Prostate gland (tissue), 2 donors: ENCODE measurements at places on chromosomes 6 and 20. TPM values are rescaled to one million over a fixed set of nuclear protein-coding genes. Genes with fewer than 3 reads are reported as not detected.

GRCh38 chr6:165883851-165884640 is 221.0 kb upstream of the PDE10A start:
- no peak for DNase-seq

MMP24 gene
- 0.96 TPM for total RNA-seq

GRCh38 chr6:45812922-45813321 is 202.7 kb downstream of the CLIC5 start:
- DNase-seq = no peak

GRCh38 chr6:21134356-21134755 is 459.2 kb upstream of the SOX4 start:
- DNase-seq = no peak

GNRH2 gene
- not detected for total RNA-seq

- DNase-seq = no peak
Observed at GRCh38 chr6:107357031-107357430, 102.3 kb downstream of the PDSS2 start.

GRCh38 chr6:43541774-43542471 is 25.0 kb downstream of the POLR1C start:
- DNase-seq = no peak

GRCh38 chr6:161033667-161034066 is 42.1 kb downstream of the MAP3K4 start:
- no peak for DNase-seq

DUSP15 gene
- 57.9 TPM for total RNA-seq

SLC16A10 gene
- 12.5 TPM for total RNA-seq

DNA sequence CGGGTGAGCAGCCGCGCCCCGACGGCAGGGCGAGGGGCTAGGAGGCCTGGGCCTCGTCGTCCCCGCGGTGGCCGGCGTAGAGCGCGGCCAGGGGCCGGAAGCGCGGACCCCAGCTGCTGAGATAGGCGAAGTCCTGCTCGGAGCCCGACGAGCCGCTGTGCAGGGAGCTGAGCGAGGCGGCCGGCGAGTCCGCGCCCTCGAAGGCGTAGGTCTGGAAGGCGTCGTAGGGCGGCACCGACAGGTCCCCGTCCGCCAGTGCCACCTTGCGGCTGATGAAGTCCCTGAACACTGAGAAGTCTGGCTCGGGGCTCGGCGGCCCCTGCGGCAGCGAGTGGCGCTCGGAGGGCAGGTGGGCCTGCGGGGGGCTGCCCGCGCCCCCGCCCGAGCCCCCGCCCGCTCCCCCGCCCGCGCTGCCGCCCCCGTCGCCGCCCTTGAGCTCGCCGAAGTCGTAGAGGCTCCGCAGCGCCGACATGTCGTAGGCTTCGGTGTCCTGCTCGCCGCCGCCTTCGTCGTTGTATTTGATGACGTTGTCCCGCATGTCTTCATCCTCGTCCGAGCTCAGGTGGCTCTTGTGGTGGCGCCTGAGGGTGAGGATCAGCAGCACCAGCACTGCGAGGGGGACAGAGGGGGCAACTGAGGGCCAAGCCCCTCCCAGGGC is 56.5 kb downstream of the CD40 start:
- peak; percentile 50 for DNase-seq

RWDD1 gene
- total RNA-seq = 26.7 TPM

DNA sequence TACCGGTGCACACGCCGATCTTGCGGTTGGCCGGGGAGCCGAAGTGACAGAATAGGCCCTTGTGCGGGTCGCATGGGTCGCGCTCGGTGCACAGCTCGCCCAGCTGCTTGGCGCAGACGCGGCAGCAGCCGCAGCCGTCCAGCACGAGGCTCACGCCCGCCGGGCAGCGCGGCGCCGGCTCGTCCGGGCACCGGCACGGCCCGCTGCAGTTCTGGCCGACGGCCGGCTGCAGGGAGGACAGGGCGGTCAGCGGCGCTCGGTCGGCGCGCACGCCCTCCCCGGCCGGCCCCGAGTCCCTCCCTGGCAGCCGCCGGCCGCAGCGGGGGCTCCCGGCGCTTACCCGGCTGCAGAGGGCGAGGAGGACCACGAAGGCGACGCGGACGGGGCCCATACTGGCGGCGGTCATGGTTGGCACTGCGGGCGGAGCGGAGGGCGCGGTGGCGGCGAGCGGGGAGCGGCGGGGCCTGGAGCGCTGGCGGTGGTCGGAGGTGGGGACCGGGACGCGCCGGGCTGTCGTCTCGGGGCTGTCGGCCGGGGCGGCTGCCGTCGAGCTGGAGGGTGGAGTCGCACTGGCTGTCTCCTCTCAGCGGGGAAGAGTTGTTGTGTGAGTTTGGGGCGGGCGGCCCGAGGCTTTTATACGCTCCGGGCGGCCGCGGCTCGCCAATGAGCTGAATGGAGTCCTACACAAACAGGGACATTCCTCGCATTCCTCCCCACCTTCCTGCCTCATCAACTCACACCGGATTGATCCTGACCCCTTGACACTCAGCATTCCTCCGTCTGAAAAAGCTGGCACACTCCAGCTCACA is at the start of gene CCN2:
CCN2 (minus strand) TSS at position 606 of the 809 bp plus-strand sequence; CDS start at position 406, 200 bp downstream.
- peak; percentile 68 for DNase-seq

ENPP3 gene
- total RNA-seq = 25.0 TPM

MCUR1 gene
- 16.8 TPM for total RNA-seq

- no peak for DNase-seq
Observed at GRCh38 chr6:118782651-118783050, 111.3 kb upstream of the ASF1A start.

- DNase-seq = no peak
Observed at GRCh38 chr6:108968325-108969316, 120.4 kb downstream of the ARMC2 start.

DNA sequence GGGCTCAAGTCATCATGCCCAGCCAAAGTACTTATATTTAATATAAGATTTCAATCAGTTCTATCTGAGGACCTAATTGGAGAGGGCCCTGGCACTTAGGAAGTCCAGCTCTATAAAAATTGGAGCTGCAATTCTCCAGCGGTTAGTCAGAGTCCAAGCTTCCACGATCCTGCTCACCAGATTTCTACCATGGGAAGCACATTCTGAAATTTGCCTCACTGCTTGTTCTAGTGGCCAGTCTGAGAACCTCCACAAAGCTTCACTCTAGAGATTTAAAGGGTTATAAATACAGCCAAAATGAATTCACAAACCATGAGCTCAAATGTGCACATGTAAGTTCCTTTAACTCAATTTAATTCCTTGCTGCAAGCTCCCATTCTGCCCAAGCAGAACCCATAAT is 33.5 kb downstream of the PNLDC1 start:
- no peak for DNase-seq

- no peak for DNase-seq
Observed at GRCh38 chr20:53898556-53898931, 171.8 kb downstream of the BCAS1 start.

GRCh38 chr6:109347779-109348178 is 34.5 kb downstream of the CD164 start:
- no peak for DNase-seq

DNA sequence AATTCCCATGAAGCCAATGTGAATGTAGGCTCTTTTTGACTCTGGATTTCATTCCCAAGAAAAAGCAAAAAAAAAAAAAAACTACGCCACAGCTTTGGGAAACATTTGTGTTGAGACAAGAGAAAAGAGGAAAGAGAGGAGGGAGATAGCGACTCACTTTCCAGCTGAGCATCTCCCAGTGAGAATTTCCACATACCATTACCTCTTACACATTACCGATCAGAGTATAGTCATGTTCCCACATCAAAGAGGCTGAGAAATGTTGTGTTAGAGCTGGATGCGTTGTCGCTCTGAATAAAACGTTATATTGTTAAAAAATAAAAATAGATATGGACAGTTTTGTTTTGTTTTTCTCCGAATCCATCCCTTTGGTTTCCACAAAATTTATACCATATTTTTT is 1019.3 kb upstream of the ADGRB3 start:
- no peak for DNase-seq

DNA sequence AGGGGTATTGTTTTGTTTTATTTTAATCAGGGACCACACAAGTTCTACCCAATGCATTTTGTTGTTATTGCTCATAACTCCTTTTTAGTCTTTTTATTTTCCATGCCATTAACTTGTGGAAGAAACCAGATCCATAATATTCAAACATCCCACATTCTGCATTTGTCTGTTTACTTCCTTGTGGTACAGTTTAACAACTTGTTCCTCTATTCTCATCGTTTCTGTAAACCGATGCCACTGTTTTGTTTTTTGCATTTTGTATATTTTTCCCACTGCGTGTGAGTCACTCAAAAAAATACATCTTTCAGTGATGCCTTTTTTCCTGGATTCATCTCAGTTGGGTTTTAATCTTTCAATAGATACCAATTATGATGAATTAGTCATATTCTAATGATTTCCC is 22.3 kb downstream of the SF3B5 start:
- DNase-seq = no peak

GRCh38 chr20:36969478-36970186 is 18.1 kb upstream of the SAMHD1 start:
- no peak for DNase-seq

GRCh38 chr20:38842558-38842981 is 37.1 kb downstream of the PPP1R16B start:
- DNase-seq = no peak

CDH26 gene
- total RNA-seq = 30.6 TPM

DNA sequence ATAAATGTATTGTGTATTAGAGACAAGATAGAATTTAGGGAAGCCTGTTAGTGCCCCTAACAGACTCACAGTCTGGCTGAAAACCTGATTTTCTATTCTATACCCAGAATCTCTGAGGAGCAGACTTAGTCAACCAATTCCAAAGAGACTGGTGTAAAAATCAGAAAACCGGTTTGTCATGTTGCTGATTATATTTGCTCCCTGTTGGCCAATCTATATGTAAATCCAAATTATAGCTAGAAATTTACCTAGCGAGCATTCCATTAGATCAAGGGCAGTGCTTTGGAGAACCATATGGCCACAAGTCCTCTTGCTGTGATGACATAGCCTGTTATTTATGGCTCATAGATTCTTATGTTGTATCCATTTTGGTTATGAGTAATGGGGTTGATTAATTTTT is 4.8 kb downstream of the NFYA start:
- DNase-seq = no peak

NMBR gene
- total RNA-seq = not detected

- DNase-seq = no peak
Observed at GRCh38 chr6:158854214-158855101, 35.3 kb upstream of the EZR start.

DNA sequence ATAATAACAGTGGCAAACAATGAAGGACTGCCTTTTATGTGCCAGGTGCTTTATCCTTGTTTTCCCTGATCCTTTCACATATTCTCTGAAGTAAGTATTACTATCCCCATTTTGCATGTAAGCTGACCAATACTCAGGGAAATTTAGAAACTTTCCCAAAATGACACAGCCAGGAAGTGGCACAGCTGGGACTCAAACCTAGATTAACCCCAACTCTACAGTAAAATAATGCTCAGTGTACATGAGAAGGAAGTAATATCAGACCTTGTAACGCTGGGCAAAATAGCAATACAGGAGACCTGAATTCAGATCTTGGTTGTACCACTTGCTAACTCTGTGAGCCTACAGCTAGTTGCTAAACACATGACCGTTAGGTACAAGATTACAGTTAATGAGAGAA is 26.8 kb upstream of the NRSN1 start:
- DNase-seq = no peak

GRCh38 chr20:23410916-23411695 is 10.2 kb downstream of the NAPB start:
- DNase-seq = no peak

GSTA3 gene
- total RNA-seq = not detected

DNA sequence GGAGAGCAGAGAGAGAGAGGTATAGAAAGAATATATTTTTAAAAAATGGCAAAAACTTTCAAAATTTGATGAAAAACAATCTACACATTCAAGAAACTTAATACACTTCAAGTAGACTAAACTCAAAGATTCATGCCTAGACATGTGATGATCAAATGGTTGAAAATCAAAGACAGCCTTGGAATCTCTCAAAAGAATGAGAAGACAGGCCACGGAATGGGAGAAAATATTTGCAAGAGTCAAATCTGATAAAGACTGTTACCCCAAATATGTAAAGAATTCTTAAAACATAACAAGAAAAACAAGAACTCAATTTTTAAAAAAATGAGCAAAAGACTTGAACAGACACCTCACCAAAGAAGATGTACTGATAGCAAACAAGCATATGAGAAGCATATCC is 49.7 kb downstream of the THEMIS start:
- no peak for DNase-seq

DNA sequence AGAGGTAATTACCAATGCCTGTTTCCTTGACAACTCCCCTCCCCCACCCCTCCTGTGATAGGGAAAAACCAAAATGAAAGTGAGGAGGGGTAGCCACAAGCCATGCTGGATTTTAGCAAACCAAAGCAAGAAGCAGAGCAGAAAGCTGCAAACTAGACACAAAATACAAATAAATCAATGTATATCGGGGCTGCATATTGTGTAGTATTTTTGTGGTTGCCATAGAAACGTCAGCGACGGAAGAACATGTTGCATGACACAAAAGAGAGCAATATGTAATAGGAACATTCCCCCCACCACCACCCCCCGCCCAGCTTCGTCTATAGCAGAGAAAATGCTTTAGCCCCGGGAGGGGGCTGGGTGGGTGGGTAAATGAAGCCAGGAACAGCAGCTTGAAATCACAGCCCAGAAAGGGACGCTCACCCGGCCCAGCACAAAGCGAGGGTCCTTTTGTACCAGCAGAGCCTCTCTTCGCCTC is 548 bp downstream of the AGPAT4 start:
- DNase-seq = no peak

DNA sequence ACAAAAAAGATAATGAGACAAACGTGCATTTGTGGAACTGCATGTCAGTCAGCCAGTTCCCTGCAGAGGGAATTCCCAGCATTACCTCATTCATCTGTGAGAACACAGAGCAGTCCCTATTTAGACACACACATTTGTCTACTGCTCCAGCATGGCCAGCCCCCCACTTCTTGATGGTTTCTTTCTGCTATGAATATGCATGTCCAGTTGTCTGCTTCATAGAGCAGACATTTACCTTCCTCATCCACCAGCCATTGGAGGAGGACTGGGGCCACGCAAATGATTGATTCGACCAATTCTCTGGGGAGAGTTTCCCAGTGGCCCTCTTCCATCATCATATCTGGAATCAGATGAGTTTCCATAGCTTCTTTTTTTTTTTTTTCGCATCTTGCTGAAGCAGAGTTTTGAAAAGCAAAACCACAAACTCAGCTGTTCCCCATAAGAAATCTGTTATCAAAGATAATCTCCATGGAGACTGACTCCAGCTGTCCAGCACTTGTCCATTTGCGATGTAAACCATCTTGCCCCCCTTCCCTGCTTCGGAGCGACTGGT is 11.8 kb downstream of the ENPP1 start:
- no peak for DNase-seq

NRSN1 gene
- total RNA-seq = not detected

DNA sequence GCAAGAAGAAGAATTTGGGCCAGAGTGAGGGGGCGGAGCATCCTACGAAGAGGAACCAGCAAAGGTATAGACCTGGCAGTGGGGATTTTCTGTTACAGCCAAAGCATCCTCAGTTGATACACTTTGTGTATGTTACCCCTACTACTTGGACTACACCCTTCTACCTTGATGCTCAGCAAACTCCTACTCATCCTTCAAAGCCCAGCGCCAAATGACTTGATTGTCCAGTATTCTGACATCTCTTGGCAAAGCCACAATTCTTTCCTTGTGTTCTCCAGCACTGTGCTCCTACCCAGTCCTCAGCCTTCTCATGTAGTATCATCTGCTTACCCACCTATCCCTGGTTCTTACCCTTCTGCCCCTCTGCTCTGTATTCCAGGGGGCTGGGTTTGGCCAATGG is 21.7 kb upstream of the CTNNBL1 start:
- DNase-seq = no peak

GRCh38 chr20:16639027-16639941 is 66.0 kb upstream of the KIF16B start:
- DNase-seq = no peak

RWDD2A gene
- total RNA-seq = 23.7 TPM

GRCh38 chr20:60055740-60056139 is 97.5 kb downstream of the CDH26 start:
- no peak for DNase-seq
